ENCODE measurements at places on chromosomes 3 and 15. TPM values are rescaled to one million over a fixed set of nuclear protein-coding genes. Genes with fewer than 3 reads are reported as not detected.

Gene SLC22A14
- polyA plus RNA-seq = 1.1 TPM

GRCh38 chr15:41734079-41734478, 40.2 kb upstream of the MAPKBP1 start:
- no peak for DNase-seq

DNA sequence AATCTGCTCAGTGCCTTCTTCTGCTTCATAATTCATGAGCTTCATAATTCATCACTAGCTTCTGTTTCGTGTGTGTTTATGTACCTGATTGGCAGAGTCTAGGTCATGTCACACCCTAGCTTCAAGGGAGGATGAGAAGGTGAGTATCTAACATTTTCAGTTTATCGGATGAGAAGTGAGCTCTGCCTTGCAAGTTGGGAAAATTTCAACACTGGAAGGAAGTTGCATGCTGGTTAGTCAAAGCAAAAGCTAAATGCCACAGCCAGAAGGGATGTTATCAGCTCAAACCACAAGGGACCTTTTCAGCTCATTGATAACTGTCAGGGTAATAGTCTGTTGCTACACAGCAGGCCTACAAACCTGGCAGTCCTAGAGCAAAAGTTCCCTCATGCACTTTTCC, 7.3 kb upstream of the TNFSF10 start:
- DNase-seq = no peak

- DNase-seq = no peak
These were observed 99.9 kb downstream of the CD200R1L start for GRCh38 chr3:112746675-112747280.

- no peak for DNase-seq
These were observed 14.9 kb upstream of the AEN start for GRCh38 chr15:88606070-88606794.

Gene MON1A
- 8.1 TPM for polyA plus RNA-seq

GRCh38 chr3:141796081-141796888, 33.1 kb downstream of the GRK7 start:
- DNase-seq = no peak

Gene PRTG
- polyA plus RNA-seq = 12.5 TPM

GRCh38 chr3:188720636-188721035, 451.1 kb upstream of the TPRG1 start:
- DNase-seq = no peak

DNA sequence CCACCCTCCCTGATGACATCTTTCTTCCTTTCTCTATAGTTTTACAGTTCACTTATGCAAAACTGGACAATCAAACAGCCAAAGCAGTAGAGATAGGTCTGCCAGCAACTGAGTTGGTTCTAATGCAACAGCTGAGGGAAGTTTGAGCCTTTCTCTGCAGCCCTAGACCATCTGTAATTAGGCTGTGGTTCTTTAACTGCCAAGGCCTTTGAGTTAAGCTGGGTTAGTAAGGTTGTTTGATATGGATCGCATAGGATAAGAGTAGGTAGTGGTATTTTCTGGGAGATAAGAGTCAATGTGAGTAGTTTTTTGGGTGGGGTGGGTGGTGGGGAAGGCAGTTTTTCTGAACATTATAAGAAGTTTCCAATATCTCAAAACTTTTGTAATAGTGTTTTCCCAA, 3.0 kb downstream of the RPL39L start:
- DNase-seq = no peak

- DNase-seq = no peak
These were observed 17.2 kb downstream of the KLHL25 start for GRCh38 chr15:85777250-85778106.
